T-cell (primary cell): ENCODE measurements at places on chromosomes 4 and X.

DNA sequence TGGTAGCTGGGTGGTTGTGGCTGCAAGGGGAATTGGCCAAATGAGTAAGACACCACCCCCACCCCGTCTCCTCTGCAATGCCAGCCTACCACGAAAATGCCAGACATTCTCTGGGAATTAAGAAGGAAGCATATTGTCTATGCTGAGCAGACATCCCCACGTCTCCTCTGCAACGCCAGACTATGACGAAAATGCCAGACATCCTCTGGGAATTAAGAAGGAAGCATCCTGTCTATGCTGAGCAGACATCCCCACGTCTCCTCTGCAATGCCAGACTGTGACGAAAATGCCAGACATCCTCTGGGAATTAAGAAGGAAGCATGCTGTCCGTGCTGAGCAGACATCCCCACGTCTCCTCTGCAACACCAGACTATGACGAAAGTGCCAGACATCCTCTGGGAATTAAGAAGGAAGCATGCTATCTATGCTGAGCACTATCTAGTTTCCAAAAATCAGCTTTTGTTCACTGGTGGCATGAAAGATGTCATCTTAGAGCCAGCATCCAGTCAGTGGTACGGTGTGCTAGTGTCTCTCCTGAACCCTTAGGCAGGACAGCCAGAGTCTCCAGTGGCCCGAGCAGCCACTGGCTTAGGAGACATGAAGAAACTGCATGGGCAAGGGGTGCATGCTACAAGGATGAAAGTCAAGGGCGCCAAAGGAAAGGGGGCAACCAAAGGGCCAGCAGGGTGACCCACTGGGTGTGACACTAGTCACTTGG lies 339.8 kb upstream of the FRG1 start:
- DNase-seq: no peak

- no peak for DNase-seq
Measured at GRCh38 chr4:184806229-184806550, 19.6 kb downstream of the ACSL1 start.

GRCh38 chr4:10959586-10959985 lies 275.0 kb upstream of the CLNK start:
- no peak for DNase-seq

- no peak for DNase-seq
Measured at GRCh38 chr4:616911-617643, 8.3 kb upstream of the PDE6B start.

DNA sequence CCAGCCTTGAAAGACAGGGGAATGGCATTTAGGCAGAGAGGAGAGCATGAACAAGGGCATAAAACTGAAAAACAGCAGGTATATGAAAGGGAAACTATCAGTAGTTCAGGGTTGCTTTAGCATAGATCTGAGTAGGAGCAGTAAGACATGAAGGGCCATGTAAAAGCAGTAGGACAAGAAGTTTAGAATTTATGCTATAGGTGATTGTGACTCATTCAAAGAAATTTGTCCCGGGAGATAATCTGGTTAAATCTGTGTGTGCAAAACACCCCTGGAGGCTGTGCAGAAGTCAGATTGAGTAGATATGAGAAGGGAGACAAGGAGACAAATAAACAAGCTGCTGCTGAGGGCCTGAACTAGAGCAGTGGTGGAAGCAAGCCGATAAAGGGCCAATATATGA lies 109.1 kb upstream of the BMP3 start:
- DNase-seq: no peak
